GM12865 (cell line): ENCODE measurements at places on chromosomes 7 and 10.
A peak's percentile ranks its signal among the peaks of the same experiment; 100 is the strongest.

DNA sequence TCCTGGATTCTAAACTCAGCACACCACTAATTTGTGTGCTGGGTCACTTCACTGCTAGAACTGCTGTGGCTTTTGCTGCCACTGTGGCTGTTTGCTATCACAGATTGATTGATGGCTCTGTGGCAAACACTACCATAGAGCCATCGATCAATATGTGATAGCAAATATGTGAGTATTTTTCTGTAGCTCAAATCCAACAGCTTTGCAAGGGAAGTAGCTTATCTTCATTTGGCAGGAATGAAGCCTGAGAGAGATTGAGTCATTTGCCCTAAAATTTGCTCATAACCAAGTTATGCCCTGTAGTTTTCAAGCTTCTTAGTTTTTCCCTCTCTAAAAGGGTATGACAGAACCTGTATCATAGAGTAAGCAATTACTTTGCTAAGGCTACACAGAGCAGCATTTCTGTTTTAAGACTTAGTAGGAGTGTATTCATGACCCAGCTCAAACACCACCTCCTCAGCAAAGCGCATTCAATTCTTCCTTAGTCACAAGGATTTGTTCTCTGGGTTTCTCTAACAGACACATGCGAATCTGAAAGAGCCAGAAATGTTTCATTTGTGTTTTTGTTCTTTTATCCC is 43.1 kb downstream of the MINPP1 start:
- DNase-seq: no peak

- no peak for DNase-seq
These were observed 346.5 kb upstream of the CACNA2D1 start for GRCh38 chr7:82789883-82790609.

GRCh38 chr7:101816595-101817470 is 593 bp upstream of the CUX1 start:
- DNase-seq: peak; percentile 59

DNA sequence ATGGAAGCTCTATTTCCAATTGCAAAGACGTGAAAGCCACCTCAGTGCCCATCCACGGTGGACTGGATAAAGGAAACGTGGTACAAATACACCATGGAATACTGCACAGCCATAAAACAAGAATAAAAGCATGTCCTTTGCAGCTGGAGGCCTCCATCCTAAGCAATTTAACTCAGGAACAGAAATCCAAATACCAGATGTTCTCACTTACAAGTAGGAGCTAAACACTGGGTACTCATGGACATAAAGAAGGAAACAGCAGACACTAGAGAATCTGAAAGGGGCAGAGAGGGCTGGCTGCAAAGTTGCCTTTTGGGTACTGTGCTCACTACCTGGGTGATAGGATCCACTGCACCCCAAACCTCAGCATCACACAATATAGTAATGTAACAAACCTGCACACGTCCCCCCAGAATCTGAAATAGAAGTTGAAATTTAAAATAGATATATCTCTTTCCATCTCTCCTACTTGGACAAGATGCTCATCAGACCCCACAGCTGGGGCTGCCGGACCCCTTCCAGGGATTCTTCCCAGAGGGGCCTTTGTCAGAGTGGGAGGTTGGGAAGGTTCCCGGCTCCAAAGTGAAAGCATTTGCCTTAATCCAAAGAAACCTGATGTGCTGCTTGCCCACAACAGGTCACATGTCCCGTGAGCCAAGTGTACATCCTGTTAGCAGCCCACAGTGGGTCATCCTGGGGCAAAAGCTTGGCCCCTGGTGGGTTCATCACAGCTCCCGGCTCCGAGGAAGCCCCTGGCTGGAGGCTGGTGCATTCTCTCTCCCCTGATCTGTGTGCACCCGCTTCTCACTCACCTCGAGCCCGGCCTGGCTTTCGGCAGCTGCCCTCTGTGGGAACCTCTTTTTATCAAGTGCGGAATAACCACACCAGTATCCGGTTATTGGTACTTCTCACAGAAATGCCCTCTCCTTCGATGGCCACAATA is 172.3 kb upstream of the PPP2R2D start:
- DNase-seq: no peak

GRCh38 chr10:76036962-76037361 is 605.5 kb downstream of the LRMDA start:
- DNase-seq: no peak

DNA sequence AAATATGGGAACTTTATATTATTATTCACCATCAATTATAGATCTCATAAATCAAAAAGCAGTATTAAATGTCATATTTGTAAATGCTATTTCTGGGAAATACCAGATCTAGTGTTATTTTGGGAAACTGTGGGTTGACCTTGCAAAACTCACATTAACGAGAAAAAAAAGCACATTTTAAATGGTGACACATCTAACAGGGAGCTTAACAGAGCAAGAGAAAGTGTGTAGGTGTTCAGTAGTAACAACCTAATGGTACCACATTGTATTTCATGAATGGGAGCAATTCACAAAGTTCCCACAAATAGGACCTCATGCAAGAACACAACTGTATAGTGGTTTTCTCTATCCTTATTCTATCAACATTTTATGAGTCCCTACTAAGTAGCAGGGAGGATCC is 26.2 kb upstream of the HDAC9 start:
- no peak for DNase-seq

GRCh38 chr7:41476460-41476803 is 226.5 kb downstream of the INHBA start:
- DNase-seq: no peak

DNA sequence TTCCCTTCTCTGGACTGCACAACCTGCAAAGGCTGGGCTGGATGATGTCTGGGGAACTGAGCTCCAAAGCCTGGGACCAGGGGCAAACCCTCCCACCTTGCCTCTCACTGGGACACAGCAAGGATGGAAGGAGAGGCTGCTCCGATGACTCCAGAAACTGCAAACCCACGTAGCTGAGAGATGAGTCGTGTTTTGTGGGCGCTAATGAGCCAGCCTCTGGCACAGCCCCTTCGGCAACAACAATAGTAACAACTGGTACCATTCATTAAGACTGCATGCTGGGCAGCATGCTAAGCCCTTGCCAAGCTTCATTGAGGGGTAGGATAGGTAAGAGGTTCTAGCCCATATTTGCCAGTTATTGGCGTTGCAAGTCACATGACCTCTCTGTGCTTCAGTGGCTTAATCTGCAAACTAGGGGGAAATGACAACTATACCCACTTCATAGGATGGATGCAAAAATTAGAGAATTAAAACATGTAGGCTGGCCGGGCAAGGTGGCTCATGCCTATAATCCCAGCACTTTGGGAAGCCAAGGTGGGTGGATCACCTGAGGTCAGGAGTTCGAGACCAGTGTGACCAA is 145.9 kb downstream of the SH3PXD2A start:
- no peak for DNase-seq

DNA sequence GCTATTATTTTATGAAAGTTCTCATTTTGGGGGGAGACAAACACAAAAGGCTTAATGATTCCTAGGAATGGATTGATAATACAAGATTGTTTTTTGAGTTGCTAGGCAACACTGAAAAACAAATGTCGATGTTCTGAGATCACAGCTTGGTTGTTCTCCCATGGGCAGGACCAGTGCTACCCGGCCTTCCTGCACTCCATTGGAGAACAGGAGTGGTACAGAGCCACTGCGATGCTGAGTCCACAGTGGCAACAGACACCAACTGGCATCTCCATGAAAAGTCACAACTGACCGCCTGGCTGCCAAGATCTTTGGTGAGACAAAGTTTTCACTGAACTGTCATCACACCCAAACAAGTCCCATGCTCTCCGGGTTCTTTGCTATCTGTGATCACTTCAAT is 68.9 kb upstream of the NMT2 start:
- DNase-seq: no peak

GRCh38 chr7:2409745-2410414 is 6.5 kb downstream of the CHST12 start:
- DNase-seq: no peak

GRCh38 chr10:27658788-27659187 is 86.8 kb downstream of the MKX start:
- DNase-seq: no peak

DNA sequence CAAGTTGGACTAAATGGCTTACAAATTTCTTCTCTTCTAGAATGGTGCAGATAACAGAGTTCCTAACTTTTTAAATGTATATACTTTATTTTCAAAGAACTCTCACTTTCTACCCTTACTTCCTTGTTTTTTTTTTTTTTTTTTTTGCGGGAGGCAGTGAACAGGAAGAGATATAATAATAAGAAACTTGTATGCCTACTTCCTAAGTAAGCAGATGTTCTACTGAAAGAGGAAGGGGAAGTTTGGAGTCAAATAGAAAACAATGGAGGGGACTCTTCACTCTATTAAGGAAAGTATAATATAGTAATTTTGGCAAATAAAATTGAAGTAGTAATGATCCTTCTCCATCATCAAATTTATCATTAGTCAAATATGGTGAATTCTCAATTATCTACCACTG is 754.0 kb downstream of the KCNMA1 start:
- DNase-seq: no peak

DNA sequence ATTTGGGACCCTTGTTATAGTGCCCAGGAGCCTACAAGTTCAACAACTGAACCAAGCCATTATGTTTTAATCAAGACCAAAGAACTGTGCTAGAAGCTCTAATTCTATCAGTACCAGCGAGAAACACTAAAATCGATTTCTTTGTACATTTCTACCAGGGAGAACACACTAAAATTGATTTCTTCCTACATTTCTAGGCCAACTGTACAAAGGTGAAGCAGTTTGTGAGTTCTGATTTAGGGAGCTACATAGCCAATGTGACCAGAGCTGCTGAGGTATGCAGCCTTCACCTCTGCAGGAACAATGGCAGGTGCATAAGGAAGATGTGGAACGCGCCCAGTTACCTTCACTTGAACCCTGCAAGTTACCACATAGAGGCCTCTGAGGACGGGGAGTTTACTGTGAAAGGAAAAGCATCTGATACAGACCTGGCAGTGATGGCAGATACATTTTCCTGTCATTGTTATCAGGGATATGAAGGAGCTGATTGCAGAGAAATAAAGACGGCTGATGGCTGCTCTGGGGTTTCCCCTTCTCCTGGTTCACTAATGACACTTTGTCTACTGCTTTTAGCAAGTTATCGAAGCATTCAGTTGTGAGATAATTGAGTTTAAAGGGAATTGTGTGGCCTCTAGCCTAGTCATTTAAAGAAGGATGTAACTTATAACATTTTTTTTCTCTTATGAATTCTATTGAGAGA is 31.7 kb downstream of the HYAL4 start:
- no peak for DNase-seq

DNA sequence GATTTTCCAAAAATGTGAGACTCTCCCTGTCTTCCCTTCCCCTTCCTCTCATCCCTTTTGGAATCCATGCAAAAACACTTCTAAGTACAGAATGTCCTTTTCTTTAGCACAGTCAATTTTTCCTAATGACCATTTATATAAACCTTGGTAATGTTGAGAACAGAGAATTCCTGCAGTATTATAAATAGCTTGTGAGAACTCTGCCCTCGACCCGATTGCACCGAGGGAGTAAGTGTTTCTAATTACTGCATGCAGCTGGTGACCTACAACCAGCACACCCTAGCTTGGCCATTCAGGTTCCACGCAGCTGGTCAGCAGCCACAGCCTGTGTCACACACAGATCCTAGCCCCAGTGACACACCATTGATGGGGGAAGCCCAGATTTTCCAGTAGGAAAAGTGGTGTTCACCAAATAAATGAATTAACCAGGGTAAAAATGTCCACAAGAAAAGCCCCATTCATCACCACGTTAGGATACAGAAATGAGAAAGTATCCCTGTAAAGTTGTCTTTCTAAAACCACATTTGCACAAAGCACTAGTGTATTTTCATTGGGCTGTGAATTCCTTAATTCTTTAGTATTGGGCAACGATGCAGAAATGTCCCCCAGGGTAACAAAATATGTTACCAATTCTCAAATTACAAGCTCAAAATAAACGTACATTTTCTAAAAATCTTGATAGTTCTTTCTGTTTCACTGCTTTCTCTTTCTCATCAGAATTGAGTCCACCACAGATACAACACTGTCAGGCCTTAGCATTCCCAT is 499.0 kb upstream of the KLF6 start:
- no peak for DNase-seq

- DNase-seq: no peak
These were observed 12.6 kb upstream of the LAMB4 start for GRCh38 chr7:108142675-108143259.

DNA sequence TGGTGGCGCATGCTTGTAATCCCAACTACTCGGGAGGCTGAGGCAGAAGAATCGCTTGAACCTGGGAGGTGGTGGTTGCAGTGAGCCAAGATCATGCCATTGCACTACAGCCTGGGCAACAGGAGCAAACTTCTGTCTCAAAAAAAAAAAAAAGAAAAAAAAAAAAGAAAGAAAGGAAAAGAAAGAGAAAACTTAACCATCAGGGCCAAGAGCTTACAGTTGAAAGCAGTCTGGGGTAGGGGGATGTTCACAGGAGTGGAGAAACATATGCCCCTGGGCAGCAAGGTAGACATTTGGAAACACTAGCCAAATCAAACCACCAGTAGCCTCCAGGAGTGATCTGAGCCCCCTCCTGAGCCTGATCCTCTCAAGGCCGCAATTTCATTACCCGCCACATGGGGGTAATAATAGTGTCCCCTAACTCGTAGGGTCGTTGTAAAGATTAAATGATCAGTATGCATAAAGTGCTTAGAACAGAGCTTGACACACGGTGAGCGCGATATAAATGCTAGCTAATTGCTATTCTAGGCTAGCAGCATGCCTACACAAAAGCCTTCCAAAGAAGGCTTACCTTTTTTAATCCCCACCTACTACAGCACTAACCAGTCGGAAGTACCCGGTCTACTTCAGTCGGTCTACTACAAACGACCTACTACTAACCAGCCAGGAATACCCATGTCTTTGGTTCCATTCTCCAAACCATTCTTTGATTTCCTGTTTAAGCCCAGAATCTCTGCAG is 274.3 kb upstream of the NEBL start:
- no peak for DNase-seq
